ENCODE measurements at places on chromosomes 7 and 10.

- no peak for DNase-seq
These were observed 104.6 kb upstream of the CTBP2 start for GRCh38 chr10:125264757-125265578.

DNA sequence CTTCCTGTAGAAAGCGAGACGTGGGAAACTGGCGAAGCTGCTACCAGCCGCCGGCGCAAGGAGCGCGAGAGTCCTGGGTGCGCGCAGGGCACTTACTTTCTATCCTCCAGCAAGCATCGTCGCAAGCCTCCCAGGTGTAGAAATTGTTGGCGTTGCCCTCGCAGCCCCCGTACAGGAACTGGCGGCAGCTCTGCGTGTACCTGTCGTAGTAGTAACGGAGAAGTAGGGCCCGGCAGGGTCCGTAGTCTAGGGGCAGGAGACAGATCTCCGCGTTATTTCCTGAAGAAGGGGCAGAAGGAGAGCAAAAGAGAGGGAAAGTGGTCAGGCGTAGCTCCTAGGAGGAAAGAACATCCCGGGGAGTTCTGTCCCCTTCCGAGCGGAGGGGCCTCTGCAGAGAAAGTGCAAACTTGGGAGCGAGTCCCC, 501 bp downstream of the TFPI2 start:
- DNase-seq: peak; percentile 48

DNA sequence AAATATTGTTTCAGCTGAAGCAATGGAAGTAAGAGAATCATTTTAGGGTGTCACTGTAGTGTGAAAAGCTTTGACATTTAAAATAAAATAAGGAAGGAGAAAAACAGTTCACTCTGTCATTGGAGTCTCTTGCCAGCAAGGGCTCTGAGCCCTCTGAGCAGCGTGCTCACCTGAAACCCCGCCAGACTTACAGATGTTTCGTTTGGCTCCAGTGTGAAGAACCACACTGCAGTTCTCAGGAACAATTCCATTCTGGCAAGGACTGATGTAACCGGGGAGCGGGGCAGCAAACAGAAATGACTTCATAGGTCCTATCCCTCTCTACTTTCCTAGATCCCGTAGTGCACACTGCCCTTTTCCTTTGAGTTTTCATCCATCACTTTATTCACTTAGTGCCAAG, 164.3 kb downstream of the CELF2 start:
- no peak for DNase-seq

DNA sequence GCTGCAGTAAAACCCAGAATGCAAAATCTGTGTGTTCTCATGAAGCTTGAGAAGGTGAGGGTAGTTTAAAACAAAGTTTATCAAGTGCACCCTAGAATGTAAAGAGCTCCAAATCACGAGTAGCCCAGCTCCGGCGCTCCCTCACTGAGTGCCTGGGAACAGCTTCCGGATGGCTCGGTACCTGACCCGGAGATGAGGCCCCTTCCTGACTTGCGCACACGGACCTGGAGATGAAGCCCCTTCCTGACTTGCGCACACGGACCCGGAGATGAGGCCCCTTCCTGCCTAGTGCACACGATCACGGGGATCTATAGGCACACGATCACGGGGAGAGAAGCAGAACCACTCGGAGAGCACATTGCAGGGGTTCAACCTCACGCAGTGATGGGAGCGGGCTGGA, 322.1 kb upstream of the RNF32 start:
- no peak for DNase-seq

DNA sequence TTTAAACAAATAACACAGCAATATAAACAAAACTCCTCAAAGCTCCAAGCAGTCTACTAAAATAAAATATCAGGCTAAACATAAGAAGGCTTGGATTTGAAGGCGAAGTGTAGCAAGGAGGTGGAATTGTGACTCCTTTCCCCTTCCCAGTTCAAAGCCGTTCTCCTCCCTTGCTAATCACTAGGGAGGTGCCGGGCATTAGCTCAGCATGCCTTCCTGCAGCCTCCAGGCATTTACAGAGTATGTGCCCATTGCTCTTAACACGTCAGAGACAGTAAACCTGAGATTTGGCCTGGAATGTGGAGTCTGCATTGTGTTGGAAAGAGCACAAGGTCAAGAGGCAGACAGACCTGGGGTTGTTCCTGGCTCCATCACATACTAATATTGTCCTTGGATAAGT, 15.6 kb downstream of the CNNM1 start:
- DNase-seq: no peak

DNA sequence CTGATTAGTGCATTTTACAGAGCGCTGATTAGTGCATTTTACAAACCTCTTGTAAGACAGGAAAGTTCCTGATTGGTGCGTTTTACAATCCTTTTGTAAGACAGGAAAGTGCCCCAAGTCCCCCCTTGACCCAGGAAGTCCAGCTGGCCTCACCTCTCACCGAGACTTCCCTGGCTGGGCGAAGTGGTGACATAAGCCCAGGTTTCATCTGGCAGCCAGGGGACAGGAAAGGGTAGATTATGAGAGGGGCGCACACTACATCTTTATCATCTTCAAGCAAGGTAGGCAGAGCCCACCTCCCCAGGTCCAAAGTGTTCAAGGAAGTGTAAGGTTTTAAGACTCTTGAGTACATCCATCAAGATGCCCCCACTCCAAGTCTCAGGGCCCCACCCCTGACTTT, 5.5 kb upstream of the GDF10 start:
- DNase-seq: no peak

- DNase-seq: peak; percentile 54
These were observed 5.4 kb upstream of the YWHAG start for GRCh38 chr7:76364198-76364584.

DNA sequence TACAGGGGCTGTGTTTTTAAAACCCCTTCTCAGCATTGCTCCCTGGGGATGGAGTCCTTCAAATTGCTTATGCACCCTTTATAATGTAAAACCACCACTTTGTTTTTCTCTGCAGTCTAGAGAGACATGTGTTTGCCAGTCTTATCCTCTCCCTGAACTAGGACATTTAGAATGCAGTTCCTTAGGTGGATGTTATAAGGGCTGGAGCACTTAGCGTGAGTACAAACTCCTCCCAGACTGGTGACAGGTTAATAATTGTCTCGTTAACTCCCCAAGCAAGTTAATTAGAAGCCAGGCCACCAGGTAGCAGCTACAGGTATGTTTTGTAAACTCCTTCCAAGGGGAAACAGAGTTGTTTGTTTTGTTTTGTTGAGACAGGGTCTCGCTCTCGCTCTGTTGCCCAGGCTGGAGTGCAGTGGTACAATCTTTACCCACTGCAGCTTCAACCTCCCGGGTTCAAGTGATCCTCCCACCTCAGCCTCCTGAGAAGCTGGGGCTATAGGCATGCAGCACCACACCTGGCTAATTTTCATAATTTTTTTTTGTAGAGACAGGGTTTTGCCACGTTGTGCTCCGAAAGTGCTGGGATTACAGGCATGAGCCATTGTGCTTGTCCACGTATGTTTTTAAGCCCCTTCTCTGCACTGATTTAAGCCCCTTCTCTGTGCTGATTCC, 100.2 kb downstream of the FAM107B start:
- no peak for DNase-seq

DNA sequence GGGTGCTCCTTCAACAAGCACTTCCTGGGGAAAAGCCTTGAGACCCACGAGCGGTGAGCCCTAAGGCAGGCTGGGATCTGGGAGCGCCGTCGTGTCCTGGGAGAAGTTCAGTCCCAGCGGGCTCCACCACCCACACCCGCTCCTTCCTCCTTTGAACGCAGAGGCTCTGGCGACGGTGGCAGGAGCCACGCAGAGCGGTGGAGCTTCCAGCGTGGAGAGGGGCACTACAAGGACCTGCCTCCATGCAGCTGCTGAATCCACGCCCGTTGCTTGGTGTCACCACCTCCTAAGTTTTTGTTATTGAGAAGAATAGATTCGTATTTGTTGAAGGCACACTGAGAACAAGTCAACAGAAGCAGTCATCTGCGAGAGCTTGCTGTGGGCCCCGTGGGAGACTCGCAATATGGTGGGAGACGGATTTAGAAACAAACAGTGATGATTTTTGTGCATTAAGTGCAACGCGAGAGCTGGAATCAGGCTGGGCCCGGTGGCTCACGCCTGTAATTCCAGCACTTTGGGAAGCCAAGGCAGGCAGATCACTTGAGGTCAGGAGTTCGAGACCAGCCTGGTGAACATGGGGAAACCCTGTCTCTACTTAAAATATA, 60.1 kb upstream of the SDK1 start:
- DNase-seq: no peak

DNA sequence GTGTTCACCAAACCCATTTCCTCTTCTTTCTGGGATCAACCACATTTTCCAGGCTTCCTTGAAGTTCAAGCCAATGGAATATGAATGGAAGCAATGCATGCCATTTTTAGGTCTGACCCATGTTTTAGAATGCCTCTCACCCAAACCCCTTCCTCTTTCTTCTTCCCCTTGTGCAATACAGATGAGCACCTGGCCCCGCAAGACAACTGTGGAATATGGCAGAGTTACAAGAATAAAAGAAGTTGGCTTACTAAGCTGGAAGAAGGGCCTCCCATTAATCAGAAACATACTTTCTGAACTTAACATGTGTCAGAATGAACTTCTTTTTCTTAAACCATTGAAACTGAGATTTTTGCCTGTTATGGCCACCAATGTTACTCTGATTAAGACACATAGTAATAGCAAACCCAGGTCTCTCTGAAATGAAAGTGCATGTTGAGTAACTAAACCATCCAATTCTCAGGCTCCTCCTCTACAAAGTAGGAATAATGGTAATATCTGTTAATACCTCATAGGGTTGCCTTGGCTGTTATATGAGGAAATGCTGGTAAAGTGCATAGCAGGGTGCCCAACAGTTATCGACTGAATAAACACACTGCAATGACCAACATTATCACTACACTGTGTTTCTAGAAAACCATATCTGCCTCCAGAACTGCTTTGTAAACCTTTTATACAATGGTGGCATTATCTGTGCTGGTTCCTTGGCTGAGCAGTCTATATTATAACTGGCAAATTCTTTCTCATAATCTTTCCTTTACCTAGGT, 382.2 kb upstream of the NRP1 start:
- DNase-seq: no peak

GRCh38 chr7:159158888-159159405, 14.3 kb upstream of the VIPR2 start:
- DNase-seq: no peak

DNA sequence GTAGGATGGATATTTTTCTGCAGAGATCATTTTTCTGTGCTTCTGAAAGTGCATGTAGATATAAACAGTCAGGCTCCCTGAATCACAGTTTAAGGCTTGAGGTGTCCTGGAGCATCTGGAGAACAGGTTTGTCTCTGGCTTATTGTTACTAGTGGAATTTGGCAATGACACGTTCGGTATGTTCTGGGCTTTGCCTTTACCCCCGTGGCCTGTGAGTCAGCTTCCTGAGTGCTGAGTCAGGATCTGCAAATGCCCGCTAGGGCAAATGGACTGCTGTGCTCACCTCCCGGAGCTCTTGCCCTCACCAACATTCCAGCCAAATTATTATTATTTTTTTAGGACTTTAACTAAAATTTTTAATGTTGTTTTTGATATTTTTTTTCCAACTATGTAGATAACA, 192.5 kb upstream of the PRSS1 start:
- DNase-seq: peak; percentile 99

DNA sequence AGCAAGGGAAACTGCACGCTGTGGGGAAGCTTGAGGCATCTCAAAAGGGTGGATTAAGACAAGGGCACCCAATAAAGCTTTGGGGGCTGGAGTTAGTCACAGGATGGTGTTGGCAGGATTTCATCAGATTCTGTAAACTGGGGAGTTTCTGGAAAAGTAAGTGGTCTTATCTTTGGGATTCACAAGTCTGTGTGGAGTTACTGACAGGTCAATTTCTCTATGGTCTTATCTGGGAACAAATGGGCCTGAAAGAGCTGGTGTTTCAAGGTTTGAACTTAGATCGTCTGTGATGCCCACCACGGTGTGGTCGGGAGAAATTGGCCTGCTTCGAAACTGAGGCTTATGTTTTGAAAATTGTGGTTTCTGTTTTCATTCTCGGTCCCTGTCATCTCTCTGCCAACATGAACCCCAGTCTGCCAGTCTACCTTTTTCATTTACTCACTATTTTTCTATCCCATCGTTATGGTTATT, 23.8 kb upstream of the AOAH start:
- DNase-seq: no peak

DNA sequence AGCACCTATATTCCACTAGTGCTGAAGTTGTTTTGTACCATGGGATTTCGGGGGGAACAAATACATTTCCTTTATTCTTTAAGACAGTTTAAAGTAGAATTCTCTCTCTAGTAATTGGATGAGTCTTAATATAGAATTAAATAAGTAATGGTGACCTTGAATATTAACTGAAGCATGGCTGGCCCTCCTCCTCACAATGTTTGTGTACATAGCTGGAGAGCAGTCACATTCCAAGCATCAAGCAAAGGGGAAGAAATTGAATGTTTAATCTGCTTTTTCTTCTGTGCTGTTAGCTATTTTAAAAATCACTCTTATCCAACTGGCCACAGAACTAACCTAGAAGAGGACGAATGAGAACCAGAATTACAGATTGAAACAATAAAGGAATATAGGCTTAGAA, 906.9 kb downstream of the CCSER2 start:
- DNase-seq: no peak

GRCh38 chr7:70695795-70696083, 436.2 kb upstream of the GALNT17 start:
- DNase-seq: no peak

DNA sequence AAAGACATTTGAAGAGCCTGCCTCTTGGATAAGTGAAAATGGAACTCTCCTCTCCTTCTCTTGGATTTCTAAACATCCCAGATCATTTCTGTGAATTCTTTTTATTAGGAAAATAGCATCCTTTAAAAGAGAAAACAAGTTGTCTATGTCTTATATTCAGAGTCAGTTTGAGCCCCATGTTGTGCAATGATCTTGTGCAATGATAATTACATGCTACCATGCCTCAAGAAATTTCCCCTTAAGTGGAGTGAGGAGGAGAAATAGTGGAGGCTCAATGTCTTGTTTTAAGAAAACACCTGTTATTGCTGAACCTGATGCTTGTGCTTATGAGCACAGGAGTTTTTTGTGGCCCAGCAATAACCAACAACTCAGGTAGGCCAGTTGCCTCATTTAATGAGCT, 103.6 kb downstream of the NPSR1 start:
- DNase-seq: no peak

DNA sequence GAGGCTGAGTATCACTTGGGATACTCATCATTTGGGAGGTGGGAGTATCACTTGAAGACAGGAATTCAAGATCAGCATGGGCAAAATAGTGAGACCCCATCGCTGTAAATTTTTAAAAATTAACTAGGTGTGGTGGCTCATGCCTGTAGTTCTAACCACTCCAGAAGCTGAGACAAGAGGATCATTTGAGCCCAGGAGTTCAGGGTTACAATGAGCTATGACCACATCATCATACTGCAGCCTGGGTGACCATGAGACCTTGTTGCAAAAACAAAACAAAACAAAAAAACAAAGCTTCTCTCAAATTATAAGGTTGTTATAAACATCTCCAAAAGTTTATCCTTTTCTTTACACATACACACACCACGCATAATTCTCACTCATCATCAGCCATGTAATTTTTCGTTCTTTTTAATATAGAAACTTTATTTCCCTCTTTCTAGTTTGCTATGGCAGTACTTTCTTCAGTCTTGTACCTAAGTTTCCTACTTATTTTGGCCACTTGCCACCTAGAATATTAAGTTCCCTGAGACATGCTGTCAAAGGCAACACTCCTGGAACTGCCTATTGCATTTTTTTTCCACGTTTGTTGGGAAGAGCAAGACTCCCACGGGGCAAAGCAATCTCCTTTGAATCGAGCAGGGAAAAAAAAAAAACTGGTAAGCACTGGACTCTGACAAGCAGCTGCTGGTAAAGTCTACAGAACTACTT, 37.1 kb downstream of the SKIDA1 start:
- no peak for DNase-seq

- DNase-seq: no peak
These were observed 60.1 kb upstream of the ARID5B start for GRCh38 chr10:61841338-61841875.
